HFFc6 (cell line): ENCODE measurements at places on chromosomes 1 and 21.

- no peak for DNase-seq
Measured at GRCh38 chr21:19995253-19995652, 1003.0 kb upstream of the NCAM2 start.

DNA sequence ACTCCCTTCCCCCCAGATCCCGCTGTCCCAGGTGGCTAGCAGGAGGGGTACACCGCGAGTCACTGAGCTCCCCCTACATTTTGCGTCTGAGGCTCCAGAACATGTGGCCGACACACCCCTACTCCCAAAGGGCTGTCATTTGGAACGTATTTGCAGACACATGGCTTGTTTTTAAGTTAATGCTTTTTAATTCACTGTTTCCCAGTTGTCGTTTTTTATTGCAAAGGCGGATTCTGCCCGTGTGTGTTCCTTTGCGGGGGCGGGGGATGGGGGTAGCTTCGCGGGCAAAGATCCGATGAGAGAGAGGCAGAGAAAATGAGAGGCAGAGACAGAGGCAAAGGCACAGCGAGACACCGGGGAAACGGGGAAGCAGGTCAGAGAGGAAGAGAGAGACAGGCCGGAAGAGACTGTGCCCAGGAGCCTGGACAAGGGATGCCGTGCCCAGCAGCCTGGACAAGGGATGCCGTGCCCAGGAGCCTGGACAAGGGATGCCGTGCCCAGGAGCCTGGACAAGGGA is 270.2 kb downstream of the FOXD2 start:
- no peak for DNase-seq

DNA sequence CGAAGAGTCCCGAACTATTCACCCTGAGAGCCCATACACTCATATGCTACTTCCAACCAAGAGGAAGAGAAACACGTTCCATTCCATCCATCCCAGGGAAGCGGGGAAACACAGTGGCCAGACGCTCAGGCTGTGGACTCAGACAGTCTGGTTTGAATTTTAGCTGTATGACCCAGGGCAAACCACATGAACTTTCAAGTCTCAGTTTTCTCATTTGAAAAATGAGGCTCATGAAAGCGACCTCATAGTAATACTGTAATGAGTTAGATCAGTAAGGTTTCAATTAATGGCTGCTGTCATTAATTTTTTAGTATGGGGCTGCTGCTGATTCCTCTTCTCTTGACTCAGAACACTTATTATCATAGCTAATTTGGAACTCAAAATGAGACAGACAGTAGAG is 1.5 kb downstream of the FCRL4 start:
- no peak for DNase-seq

GRCh38 chr1:61372944-61373343 is 290.6 kb downstream of the NFIA start:
- DNase-seq, result no peak

DNA sequence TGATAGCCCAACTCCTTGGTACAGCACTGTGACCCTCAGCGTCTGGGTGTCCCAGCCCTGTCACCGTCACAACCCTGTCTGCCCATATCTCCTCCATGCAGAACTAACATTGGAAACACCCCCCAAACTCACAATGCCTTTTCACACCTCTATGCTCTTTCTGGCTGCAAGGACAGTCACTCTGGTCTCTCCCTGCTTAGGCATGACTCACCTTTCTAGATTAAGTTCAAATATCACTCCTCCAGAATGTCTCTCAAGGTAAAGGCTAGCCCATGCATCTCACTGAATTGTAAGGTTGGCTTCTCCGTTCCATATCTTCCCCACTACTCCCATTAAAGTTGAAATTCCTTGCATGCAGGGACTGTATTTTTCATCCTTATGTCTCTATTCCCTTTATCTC is 17.0 kb upstream of the CAPN8 start:
- DNase-seq, result no peak

- DNase-seq, result peak; percentile 57
Measured at GRCh38 chr1:8202182-8202905, 115.6 kb upstream of the SLC45A1 start.

- no peak for DNase-seq
Measured at GRCh38 chr1:107820801-107821200, 144.2 kb downstream of the VAV3 start.

DNA sequence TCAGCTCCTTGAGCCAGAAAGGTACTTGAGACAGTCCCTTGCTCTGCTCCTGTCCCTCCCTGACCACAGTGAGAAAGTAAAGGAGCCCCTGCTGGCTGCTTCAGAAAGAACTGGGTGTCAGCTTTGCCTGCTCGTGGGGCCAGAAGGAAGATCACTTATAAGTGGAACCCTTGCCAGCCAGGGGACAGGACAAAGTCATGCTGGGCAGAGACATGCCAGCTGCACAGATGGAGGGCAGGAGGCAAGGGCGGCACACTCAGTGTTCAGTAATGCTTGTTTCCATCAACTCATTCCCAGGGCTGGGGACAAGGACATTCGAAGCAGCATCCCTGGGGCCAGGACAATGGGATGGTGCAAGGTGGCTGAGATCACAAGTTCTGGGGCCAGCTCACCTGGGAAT is 41.8 kb downstream of the NTPCR start:
- no peak for DNase-seq

GRCh38 chr1:15758953-15759661 is 512 bp downstream of the FBLIM1 start:
- DNase-seq, result no peak

- DNase-seq, result no peak
Measured at GRCh38 chr1:171426645-171427044, 58.7 kb upstream of the PRRC2C start.

DNA sequence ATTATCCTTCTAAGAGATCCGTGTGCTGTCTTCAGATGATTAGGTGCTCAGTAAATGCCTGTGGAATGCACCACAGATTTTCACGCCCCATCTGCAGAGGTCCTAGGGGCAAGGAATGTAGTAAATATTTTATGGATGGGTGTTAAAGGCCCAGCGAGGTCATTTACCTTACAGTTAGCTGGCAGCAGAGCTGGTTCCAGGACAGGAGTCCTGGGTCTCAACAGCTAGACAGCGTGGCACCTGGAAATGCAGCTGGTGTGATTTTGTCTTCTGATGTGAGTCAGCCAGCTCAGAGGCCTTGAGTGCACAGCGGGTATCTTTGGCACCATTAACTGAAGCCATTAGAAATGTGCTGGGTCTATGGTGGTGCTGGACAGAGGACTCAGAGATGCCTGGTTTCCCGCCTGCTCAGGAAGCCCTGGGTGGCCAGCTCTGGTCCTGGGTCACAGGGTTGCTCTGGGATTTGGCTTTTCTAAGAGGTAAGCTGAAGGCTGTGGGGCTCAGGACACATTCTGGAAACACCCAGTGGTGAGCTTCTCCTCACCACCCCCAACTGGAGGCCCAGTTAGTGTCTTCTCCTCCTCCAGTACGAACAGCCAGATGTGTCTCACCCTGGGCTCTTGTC is 65.5 kb downstream of the DDX20 start:
- no peak for DNase-seq

- DNase-seq, result no peak
Measured at GRCh38 chr1:201405484-201405831, 6.3 kb upstream of the LAD1 start.

GRCh38 chr21:21631961-21632360 is 633.8 kb downstream of the NCAM2 start:
- no peak for DNase-seq

GRCh38 chr1:206041640-206042039 is 11.3 kb upstream of the RHEX start:
- no peak for DNase-seq

GRCh38 chr21:34942911-34943310 is 106.2 kb downstream of the RUNX1 start:
- no peak for DNase-seq

GRCh38 chr1:160167580-160167979 is 16.2 kb downstream of the ATP1A4 start:
- no peak for DNase-seq

GRCh38 chr1:38456531-38456876 is 403.1 kb downstream of the RRAGC start:
- no peak for DNase-seq

DNA sequence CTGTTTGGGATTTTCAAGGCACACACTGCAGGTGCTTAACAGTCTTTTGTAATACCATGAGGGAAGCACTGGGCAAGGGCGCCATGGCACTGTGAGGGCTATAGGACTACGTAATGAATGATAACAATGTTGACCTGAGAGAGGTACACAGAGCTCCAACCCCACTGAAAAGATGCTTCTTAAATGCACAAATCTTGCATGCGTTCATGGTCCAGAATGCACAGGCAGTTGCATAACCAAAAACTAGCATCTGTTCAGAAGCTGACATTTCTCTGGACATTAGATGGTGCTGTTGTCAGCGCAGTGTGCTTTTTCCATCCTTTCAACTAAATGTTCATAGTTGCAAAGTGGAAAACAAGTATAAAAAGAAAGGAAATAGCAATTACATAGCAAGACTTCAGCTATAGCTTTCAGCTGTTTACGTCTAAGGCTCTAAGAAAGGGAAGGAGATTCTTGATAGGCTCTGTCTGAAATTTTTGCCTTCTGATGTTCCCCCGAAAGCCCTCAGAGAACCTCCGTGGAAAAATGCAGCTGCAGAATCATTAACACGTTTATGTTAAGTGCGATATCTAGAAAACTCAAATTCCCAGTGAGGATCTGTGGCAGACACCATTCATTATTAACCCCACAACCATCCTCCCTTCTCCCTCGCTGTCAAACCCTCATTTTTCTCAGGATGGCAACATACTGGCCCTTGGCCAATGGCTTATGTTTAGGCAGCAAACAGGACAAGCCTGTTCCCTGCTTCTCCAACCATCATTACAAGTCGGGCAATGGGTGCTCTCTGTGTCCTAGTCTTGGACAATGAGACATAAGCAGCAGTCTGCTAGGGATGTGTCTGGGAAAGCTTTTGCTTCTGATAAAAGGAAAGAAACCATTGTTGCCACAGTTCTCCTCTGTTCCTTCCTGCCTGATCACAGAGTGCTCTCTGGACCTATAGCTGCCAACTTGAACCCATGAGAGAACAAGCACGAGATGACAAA is 8.2 kb upstream of the TARBP1 start:
- DNase-seq, result peak; percentile 80

- DNase-seq, result no peak
Measured at GRCh38 chr1:4513685-4514084, 140.7 kb upstream of the AJAP1 start.

GRCh38 chr1:101980974-101981373 is 15.8 kb downstream of the OLFM3 start:
- DNase-seq, result no peak

DNA sequence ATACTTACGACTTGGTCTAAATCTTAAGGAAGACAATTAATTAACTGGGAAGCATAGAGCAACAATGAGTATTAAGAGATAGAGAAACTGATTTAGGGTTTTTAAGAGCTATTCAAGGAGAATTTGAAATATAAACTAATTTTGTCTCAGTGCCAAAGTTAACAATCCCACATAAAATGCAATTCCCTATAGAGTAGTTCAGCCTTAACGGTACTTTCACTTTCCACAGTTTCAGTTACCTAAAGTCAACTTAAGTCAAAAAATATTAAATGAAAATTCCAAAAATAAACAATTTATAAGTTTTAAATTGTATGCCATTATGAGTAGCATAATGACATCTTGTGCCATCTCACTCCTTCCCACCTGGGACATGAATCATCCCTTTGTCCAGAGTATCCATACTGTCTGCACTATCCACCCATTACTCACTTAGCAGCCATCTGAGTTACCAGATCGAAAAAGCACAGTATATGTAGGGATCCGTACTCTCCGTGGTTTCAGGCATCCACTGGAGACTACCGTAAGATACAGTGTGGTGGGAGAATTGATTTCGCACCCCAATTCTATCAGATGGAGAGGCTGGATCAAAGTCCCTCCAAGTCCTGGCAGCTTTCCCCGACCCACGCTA is 4.8 kb upstream of the SARS1 start:
- DNase-seq, result no peak

- DNase-seq, result peak; percentile 24
Measured at GRCh38 chr1:21534674-21535378, 25.6 kb downstream of the ALPL start.

- peak; percentile 3 for DNase-seq
Measured at GRCh38 chr1:220925707-220926106, 46.5 kb downstream of the HLX start.

- peak; percentile 41 for DNase-seq
Measured at GRCh38 chr1:75632350-75632949, 21.5 kb upstream of the SLC44A5 start.

GRCh38 chr1:223233410-223234169 is 90.5 kb upstream of the TLR5 start:
- peak; percentile 74 for DNase-seq

- no peak for DNase-seq
Measured at GRCh38 chr1:193952778-193953374, 766.5 kb upstream of the B3GALT2 start.

GRCh38 chr1:176531921-176532897 is 69.2 kb downstream of the PAPPA2 start:
- no peak for DNase-seq

GRCh38 chr1:152777510-152778137 is 2.7 kb downstream of the LCE1F start:
- DNase-seq, result peak; percentile 13

- peak; percentile 43 for DNase-seq
Measured at GRCh38 chr1:58783090-58783992, 506 bp downstream of the JUN start.

DNA sequence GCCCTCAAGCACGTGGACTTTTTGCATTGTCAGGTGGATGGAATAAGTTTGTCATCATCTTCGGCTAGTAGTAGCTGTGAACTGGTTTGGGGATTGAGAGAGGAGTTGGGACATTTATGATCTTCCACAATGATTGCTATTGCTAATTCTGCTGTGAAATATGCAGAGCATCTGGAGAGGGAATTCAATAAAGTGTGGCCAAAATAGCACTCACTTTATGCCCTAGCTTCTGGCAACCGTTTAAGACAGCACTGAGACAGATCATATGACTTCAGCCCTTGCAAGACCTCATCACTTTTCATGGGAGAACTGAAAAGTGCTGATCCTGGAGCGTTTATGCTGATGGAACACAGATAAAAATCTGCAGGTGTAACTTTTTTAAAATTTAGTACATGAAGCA is 360.8 kb downstream of the GPATCH2 start:
- no peak for DNase-seq

GRCh38 chr1:22393587-22393986 is 58.1 kb upstream of the ZBTB40 start:
- DNase-seq, result no peak

GRCh38 chr1:201888282-201889089 is at the start of gene SHISA4:
Gene SHISA4, plus strand, starts transcription at chr1:201888898. Its CDS starts 97 bp downstream, at chr1:201888995.
- peak; percentile 70 for DNase-seq
